ENCODE measurements at places on chromosomes 2 and 18.

- DNase-seq = no peak
Observed at GRCh38 chr18:41594582-41594981, 360.5 kb upstream of the PIK3C3 start.

- DNase-seq = no peak
Observed at GRCh38 chr2:207399301-207399700, 130.5 kb upstream of the CREB1 start.

DNA sequence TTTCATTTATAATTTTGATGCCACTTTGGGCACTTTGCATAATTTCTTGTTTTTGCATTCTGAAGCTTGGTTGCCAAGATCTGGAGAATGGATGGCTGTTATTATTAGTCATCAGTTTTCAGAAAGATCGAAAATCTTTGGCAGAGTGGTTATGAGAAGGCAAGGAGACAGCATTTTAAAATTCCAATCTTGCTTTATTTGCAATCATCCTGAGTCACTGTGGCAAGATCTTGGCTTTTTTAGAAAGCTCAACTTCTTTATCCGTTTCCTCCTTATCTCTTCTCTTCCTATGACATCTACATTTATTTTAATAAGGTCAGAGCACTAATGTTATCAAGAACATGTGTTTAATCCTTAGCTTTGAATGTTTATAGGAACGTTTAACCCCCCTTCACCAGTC, 31.1 kb upstream of the EIF2AK3 start:
- no peak for DNase-seq

- DNase-seq = no peak
Observed at GRCh38 chr2:145228506-145228905, 708.6 kb upstream of the ZEB2 start.

DNA sequence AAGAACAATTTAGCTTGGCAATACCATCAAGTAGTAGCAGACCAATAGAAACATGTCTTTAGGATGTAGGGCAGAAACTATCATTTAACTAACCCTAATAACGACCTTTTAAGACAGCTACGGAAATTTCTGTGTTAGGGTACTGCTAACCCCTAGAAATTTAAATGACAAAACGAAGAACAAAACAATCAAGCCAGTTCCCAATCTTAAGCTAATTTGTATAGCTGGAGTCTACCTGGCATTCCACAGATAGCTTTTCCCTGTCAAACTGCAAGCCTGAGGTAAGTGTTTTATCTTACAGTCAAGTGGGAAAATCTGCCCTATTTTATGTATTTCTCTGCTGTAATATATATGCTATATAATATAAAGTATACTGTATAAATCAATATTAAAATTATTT, 37.6 kb upstream of the CDKL4 start:
- no peak for DNase-seq

- peak; percentile 38 for DNase-seq
Observed at GRCh38 chr18:37476182-37476581, 89.4 kb downstream of the CELF4 start.

GRCh38 chr2:229660391-229660790, 54.0 kb downstream of the DNER start:
- DNase-seq = no peak

DNA sequence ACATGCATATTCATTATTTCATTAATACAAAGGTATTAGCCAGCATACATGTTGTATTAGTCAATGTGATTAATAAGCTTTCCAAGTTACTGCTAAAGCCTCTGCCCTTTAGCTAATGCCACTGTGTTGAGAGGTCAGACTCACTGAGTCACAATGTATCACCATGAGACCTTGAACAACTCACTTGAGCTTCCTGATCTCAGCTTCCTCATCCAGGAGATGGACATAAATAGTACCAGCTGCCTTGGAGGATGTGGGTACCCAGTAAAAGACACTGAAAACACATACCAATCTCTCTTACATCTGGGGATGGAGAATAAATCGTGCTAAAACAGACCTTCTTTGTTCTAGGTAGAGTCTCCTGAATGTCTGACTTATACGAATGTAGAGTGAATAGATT, 224.6 kb downstream of the EPHA4 start:
- DNase-seq = no peak

DNA sequence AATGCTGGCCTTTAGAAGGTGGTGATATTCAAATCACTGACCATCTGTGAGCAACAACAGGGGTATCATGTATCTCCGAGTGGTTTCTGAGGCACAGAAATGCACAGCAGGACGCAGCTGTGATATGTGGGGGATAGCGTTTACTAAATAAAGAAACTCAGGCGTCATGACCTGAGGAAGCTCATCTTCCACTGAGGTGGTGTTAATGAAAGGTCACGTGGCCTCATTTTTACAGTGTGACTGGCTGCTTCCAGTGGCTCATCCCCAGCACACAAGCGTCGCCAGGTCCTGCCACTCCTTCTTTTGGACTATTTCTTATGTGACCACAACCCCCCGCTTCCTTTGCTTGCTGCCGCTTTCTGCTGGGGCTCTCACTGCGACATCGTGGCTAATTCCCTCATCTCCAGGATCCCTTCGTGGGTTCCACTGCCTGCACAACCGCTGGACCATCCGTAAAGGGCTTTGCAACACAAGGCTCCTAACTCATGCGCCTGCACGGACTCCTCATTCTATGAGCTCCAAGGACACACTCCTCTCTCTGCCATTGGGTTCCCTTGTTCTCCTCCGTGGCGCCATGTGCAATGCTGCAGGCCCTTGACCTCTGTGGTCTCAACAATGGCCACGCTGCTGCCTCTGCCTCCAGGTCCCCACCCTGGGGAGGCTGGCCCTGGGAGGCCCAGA, 109.3 kb downstream of the MBP start:
- no peak for DNase-seq

GRCh38 chr18:23172591-23173380, 37.5 kb downstream of the CABLES1 start:
- no peak for DNase-seq

DNA sequence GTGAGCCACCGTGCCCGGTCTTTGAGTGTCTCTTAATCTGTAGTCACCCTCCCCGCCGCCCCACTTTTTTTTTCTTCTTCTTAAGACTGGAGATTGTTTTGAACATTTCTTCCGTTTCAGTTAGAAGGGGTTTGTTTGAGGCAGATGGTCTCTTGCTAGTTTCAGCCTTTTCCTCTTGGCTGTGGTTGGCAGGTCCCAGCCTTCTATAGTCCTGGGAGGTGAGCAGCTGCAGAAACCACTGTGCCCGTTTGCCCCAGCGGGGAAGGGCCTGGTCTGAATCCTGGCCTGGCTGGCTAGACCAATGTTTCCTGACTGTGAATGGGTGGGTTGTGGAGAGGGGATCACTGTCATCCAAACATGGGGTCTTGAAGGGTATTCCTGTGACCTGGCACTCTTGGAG, 30.1 kb upstream of the MCFD2 start:
- no peak for DNase-seq

GRCh38 chr2:24491542-24492420, 727 bp downstream of the NCOA1 start:
- peak; percentile 61 for DNase-seq

GRCh38 chr18:61475931-61476330, 142.7 kb downstream of the CDH20 start:
- DNase-seq = no peak

DNA sequence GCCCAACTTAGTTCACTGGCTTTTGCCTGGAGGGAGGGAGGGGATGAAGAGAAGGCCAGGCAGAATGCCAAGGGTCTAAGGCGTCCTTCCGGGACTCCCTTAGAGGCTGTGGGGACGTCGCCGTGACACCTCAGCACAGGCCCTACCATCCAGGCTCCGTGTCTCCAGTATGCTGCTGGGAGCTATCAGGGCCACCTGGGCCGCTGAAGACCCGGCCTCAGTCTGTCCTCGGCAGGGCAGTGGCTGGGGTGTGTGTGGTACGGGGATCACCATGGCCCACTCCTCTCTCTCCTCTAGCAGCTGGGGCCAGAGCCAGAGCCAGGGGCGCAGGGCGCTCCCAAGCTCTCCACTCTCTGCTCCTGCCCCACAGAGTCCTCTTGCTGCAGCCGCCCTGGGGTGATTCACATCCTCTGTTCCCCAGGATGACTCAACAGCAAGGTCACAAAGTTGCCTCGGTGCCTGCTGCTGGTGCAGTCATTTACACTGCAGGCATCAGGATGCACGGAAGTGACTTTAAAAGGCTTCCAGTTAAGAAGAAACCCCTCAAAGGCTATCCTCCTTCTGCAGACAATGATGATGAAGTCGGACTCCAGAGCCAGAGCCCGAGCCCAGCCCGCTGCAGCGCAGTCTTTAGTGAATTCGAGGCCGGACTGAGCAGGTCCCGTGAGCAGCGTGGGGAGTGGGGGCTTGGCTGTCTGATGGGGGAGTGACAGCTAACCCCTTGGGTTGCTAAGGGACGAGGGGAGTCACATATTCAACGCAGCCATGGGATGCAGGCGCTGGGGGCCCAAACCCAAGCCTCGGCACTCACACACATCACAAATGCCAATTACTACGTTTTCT, 31.9 kb downstream of the SNORC start:
- DNase-seq = no peak

GRCh38 chr2:220154304-220154703, 526.9 kb downstream of the SLC4A3 start:
- no peak for DNase-seq
